ENCODE measurements at places on chromosomes 13 and 19. TPM values are rescaled to one million over a fixed set of nuclear protein-coding genes. Genes with fewer than 3 reads are reported as not detected.

The TSHZ3 gene
- 0.60 TPM for total RNA-seq

DNA sequence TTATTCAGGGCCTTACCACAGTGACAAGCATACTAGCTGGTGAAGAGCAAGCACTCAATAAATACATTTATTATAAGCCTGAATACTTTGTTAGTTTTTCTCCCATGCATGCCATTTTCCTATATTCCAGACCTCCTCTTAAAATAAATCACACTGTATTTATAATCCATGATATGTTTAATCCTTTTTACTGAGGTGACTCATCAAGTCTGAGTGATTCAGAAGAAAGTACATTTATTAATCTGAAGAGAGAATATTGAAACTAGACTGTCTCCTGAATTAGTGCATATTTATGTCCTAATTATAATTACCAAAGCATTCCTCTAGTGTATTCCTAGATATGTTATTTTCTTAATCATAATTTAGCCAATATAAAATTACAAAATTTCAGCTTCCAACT, 323.3 kb downstream of the NALCN start:
- H3K4me1 ChIP-seq, result no peaks in the 10 kb centered on the region
- no peaks in the 10 kb centered on the region for H3K36me3 ChIP-seq
- H3K27ac ChIP-seq, result no peak overlapping the region
- H3K27me3 ChIP-seq, result no peaks in the 10 kb centered on the region
- no peak for DNase-seq
- no peak overlapping the region for H3K4me3 ChIP-seq

The METTL21C gene
- total RNA-seq, result not detected

DNA sequence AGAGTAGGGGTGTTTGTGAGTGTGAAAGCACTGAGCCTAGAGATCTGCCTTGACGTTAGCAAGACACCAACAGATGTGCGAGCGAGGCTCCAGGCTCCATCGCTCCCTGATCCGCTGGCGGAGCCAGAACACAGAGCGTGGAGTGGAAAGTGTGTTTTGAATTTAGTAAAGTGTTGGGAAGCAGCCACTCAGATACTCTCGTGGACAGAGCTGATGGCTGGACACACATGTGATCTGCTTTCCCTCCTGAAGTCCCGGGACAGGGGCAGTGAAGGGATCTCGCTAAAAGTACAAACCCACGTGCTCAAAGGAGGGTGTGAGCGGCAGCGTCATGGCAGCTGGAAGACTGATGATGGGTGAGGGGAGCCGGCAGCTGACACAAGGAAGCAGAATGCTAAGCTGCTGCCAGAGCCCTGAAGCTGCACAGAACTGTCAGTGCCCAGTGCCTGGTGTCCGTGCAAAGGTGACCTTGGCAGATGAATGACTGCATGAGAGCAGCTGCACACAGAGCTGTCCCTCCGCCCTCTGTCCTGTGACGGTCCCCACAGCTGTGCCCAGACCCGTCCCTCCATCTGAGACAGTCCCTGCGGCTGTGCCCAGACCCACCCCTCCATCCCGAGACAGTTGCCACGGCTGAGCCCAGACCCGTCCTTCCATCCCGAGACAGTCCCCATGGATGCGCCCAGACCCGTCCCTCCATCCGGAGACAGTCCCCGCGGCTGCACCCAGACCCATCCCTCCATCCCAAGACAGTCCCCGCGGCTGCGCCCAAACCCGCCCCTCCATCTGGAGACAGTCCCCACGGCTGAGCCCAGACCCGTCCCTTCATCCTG, 29.6 kb upstream of the TMEM255B start:
- H3K27ac ChIP-seq, result no peak overlapping the region
- no peaks in the 10 kb centered on the region for H3K27me3 ChIP-seq
- H3K4me3 ChIP-seq, result no peak overlapping the region
- no peak for DNase-seq
- no peaks in the 10 kb centered on the region for H3K36me3 ChIP-seq

DNA sequence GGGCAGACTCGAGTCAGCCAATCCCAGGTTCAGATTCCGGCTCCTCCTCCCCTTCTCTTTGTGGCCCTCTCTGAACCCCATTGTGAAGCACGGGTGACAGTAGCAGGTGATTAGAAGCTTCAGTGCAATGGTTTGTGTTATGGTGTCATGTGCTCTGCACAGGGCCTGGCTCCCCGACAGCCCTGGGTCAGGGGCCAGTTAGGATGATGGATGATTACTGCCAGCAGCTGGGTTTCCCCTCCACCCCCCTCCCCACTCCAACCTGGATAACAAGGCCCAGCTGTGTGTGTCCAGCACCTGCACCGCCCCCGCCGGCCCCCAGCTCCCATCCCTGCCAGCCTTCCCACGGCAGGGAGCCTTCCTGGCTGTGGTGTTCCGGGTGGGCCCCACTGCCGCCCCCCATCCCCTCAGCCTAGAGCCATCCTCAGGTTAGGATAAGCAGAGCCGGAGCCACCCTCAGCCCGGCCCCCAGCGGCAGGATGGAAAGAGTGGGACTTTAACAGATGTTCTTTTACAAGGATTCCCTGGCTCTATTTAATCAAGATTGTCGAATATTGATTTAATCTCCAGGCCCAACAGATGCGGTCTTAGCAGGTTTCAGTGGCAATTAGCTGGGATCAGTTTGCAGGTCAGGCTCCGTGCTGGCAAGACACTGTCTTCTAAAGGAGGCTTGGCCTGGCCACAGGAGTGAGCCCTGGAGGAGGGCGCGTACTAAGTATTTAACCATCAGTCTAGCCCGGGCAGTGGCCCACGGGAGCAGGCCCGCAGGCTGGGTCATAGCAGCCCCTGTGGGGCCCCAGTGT, 156.2 kb downstream of the SIPA1L3 start:
- peak overlapping the region; percentile 88 for H3K27ac ChIP-seq
- peak; percentile 38 for DNase-seq

The ATG4D gene
- total RNA-seq, result 29.6 TPM

GRCh38 chr19:4061178-4061682, 5.5 kb downstream of the ZBTB7A start:
- no peak overlapping the region for H3K4me3 ChIP-seq
- DNase-seq, result no peak
- peaks cover 6% of the 10 kb centered on the region for H3K4me1 ChIP-seq
- H3K27me3 ChIP-seq, result no peaks in the 10 kb centered on the region

DNA sequence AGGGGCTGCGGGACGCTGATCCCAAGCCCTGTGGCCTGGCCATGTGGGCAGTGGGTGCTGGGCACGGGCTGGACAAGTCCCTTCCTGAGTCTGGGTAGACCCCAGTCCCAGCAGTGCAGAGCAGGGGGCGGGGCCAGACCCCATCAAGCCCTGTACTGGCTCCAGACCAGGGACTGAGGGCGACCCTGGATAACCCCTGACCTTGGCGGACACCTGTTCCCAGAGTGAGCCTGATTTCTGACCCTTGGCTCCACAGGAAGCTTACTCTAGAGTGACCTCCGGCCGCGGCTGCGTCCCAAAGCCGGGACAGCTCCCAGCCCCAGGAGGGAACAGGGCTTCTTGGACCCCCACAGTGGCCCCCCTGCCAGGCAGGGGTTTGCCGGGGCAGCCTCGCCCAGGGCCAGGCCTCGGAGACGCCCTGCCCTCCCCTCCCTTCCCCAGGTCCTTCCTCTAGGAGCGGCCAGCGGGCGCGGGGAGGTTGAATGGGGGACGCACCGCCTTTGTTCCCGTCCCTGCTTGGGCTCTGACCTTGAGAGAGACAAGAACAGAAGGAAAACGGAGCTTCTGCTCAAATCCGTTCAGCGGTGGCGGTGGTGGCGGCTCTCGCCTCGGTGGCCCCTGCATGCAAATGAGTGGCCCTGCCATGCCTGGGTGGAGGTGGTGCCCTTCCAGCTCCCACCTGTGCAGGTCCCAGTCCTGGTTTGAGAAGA, 2.3 kb upstream of the EFNA2 start:
- H3K4me3 ChIP-seq, result no peak overlapping the region
- peak; percentile 31 for DNase-seq
- H3K36me3 ChIP-seq, result no peaks in the 10 kb centered on the region
- H3K27ac ChIP-seq, result no peak overlapping the region

The BCKDHA gene
- total RNA-seq, result 25.7 TPM

DNA sequence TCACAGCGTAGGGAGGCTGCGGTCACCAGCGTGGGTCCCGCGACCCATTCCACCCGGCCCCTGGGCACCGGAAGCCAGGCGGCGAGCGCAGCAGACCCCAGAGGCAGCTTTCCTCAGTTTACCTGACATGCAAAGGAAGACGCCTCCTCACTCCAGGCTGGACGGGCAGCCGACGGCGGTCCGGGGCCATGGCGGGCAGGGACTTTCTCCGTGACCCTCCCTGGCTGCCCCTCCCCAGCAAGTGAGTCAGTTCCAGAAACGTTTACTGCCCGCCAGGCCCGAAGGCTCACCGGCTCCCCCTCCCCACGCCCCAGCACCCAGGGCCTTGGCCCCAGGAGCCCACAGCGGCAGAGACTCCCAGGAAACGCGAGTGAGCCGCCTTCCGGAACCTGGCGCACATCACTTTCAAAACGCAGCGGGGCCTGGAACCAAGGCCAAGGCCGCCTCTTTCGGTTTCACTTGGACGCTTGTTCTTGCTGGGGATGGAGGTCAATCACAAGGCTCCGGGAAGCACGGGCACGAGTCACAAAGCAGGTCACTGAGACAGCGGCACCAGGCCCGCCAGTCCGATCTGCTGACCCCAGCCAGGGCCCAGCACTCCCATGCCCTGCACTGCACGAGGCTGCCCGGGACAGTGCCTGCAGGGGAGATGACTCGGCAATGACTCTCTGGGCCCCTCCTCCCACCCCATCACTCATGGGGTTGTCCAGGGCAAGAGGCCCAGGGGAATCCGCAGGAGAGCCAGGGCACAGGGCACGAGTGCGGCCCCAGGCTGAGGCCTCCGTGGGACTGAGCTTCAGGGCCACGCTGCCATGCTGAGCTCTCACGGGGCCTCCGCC, 5.3 kb downstream of the SBNO2 start:
- no peaks in the 10 kb centered on the region for H3K36me3 ChIP-seq
- no peak overlapping the region for H3K27ac ChIP-seq
- no peak for DNase-seq

GRCh38 chr19:57947088-57947418, 453 bp downstream of the ZNF256 start:
- no peak overlapping the region for H3K27ac ChIP-seq
- H3K4me3 ChIP-seq, result peak overlapping the region; percentile 98
- H3K4me1 ChIP-seq, result peaks cover 10% of the 10 kb centered on the region
- DNase-seq, result no peak
- H3K27me3 ChIP-seq, result no peaks in the 10 kb centered on the region

GRCh38 chr13:94362411-94362909, 117.0 kb downstream of the DCT start:
- H3K4me1 ChIP-seq, result no peaks in the 10 kb centered on the region
- H3K27ac ChIP-seq, result no peak overlapping the region
- peak; percentile 84 for DNase-seq

- no peak for DNase-seq
- no peak overlapping the region for H3K4me3 ChIP-seq
- H3K27me3 ChIP-seq, result no peaks in the 10 kb centered on the region
- H3K4me1 ChIP-seq, result peaks cover 28% of the 10 kb centered on the region
Observed at GRCh38 chr19:55344444-55344843, 4.8 kb downstream of the KMT5C start.

The APOC1 gene
- total RNA-seq, result 16.1 TPM

DNA sequence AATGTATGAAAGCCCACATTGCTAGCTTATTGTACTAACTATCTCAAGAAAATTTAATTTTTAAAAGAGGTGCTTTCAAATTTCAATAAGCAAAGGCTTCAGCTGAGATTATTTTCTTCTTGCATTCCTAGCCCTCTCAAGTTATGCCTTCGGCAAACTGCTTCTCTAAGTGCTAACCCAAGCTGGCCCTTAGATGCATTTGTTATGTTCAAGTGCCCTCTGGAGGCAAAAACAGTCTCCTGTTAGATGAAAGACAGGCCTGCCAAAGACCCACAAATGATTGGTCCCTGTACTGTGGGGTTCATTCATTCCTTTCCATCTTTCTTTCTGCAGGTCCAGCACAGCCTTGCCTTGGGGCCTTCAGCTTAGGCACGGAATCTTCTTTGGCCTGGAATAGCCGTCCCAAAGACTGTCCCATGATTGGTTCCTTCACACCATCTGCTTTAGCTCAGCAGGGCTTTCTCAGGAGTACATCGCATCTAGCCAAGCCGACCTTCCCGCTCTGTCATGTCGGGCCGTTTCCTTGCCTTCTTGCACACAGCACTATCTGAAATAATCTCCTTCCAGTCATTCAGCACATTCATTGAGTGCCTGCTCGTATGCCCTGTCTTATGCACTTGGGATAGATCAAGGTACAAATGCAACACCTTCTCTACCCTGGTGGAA, 26.4 kb upstream of the TPTE2 start:
- no peaks in the 10 kb centered on the region for H3K27me3 ChIP-seq
- H3K36me3 ChIP-seq, result no peaks in the 10 kb centered on the region
- no peak overlapping the region for H3K4me3 ChIP-seq
- no peak overlapping the region for H3K27ac ChIP-seq
- no peak for DNase-seq

- H3K4me1 ChIP-seq, result peaks cover 11% of the 10 kb centered on the region
- peak overlapping the region; percentile 78 for H3K4me3 ChIP-seq
- H3K27ac ChIP-seq, result no peak overlapping the region
- no peaks in the 10 kb centered on the region for H3K27me3 ChIP-seq
- peak; percentile 45 for DNase-seq
- no peaks in the 10 kb centered on the region for H3K36me3 ChIP-seq
Observed at GRCh38 chr13:113584870-113585671, 518 bp downstream of the TFDP1 start.

The TRAPPC6A gene
- total RNA-seq, result 24.7 TPM

The GDF15 gene
- 2.5 TPM for total RNA-seq

The PTGER1 gene
- not detected for total RNA-seq

The TMEM150B gene
- not detected for total RNA-seq

DNA sequence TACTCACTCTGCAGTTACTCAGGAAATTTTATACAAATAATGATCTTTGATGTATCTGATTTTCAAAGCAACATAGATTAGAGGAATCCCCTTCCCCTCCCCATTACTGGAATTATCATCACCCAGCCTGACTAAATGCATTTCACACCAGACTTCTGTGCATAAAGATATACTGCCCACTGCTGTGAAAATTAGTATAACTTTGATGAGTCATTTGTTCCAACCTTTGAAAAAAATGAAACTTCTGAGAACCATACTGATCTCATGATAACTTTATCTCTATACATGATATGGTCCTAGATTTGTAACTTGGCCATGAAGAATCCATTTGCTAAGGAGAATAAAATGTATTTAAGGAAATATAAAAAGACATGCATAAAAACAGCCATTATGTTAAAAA, 63.9 kb downstream of the GPC6 start:
- no peaks in the 10 kb centered on the region for H3K36me3 ChIP-seq
- no peaks in the 10 kb centered on the region for H3K27me3 ChIP-seq
- H3K27ac ChIP-seq, result no peak overlapping the region
- H3K4me1 ChIP-seq, result peaks cover 44% of the 10 kb centered on the region

The THSD1 gene
- 0.74 TPM for total RNA-seq

The ZNF333 gene
- 20.4 TPM for total RNA-seq

The NLRP9 gene
- not detected for total RNA-seq

The ZNF560 gene
- total RNA-seq, result not detected

The IZUMO4 gene
- not detected for total RNA-seq

GRCh38 chr13:38950987-38951386, 39.6 kb downstream of the STOML3 start:
- no peak overlapping the region for H3K27ac ChIP-seq
- no peaks in the 10 kb centered on the region for H3K27me3 ChIP-seq
- peaks cover 3% of the 10 kb centered on the region for H3K4me1 ChIP-seq
- H3K36me3 ChIP-seq, result no peaks in the 10 kb centered on the region

- DNase-seq, result no peak
- H3K4me1 ChIP-seq, result no peaks in the 10 kb centered on the region
- no peak overlapping the region for H3K27ac ChIP-seq
- no peak overlapping the region for H3K4me3 ChIP-seq
Observed at GRCh38 chr13:113350938-113351335, 13.0 kb downstream of the GRTP1 start.

Measured in neural progenitor cell (in vitro differentiated cells).